NCI-H69 (cell line): ENCODE measurements at places on chromosomes 11 and 22.

- DNase-seq = no peak
Observed at GRCh38 chr11:36164506-36165250, 124.5 kb downstream of the COMMD9 start.

DNA sequence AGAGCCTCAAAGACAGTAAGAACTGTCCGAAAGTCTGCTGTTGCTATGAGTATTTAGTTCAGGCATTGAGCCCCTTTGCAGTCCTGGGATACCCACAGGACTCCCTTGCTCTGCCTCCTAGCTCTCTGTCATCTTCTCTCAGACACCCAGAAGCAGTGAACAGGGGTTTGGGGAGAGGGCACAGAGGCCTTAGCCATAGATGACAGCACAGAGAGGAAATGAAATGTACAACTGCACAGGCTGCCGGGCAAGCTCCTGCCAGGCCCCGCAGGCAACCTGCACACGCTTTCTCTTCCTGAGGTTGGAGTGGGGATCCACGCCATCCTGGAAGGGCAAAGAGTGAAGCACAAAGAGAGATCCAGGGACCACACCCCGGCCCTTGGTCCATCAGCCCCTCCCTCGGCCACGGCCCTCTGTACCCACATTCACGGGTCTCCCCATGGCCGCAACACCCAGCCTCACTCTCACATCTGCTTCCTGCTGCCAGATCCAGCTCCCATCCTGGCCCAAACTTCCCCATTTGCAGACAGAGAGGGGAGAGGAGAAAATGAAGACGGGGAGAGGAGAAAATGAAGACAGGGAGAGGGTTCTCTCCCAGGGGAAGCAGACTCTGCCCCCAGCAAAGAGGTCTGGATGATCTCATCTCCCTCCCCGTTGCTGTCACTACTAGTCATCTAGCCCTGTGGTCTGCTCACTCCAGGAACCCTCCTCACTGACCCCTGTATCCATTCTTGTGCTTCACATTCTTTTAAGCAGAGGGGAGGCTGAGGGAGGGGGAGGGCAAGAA is 40.7 kb downstream of the CD6 start:
- no peak for DNase-seq

DNA sequence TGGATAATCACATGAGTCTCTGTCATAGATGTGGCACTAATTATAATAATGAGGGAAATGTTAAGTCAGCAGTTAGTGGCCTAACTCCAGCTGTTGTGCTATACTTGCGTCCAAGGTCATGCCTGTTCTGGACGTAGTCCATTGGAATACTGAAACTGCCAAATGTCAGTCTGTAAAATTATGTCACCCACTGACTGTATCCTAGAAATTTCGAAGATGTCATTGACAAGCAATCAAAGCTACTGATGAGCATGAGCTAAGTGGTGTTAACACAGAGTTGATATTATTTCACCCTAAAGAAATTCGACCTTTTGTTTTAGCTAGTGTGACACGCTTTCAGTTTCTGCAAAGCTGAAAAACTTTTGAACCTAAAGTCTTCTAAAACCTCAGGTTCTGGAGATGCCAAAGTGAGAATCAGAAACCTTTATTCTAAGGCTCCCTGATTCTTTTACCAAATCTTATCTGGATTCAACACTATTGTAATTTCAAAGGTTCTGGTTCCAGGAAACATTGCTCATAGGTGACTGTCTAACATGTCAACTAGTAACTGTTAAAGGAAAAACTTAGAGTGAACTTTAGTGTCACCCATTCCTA is 14.9 kb upstream of the ME3 start:
- no peak for DNase-seq

- DNase-seq = no peak
Observed at GRCh38 chr22:35460688-35461087, 60.7 kb downstream of the MCM5 start.

DNA sequence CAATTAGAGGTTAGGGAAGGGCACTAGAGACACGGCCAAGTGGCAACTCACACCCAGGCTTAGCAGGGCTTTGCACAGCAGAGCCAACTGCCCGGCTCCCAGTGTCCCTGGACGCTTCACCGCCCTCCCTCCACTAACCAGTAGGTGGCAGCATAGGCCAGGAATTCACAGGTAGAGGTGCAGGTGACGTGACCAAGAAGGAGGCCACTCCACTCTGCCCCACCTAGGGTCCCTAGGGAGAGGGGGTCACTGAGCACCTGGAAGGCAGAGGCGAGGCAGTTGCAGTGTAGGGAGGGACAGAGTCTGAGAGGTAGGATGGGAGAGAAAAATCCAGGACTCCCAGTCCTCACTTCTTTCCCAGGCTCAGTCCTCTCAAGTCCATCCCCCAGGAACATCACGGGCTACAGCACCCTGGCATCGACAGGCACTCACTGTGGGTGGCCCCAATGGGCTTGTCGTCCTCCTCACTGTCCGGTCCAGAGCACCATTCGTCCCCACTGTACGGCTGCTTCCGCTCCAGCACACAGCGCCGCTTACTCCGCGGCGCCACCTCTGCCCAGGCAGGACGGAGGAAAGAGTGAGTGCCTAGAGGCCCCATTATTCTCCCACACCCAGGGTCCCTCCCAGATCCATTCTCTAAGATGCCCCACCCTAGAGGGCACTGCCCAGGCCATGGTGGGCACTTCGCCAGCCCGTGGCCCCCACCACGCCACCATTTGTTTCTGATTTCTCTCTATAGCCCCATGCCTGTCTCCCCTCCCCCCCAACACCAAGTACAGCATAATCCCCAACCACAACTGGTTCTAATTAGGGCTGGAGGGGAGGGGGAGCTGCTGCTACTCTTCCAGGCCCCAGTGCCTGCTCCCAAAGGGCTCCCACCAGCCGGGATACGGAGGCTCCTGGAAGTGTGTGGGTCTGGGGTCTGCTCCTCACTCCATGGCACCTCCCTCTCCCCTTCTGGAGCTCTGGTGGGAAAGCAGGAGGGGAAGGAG is 18.4 kb downstream of the BCL9L start:
- DNase-seq = peak; percentile 85

DNA sequence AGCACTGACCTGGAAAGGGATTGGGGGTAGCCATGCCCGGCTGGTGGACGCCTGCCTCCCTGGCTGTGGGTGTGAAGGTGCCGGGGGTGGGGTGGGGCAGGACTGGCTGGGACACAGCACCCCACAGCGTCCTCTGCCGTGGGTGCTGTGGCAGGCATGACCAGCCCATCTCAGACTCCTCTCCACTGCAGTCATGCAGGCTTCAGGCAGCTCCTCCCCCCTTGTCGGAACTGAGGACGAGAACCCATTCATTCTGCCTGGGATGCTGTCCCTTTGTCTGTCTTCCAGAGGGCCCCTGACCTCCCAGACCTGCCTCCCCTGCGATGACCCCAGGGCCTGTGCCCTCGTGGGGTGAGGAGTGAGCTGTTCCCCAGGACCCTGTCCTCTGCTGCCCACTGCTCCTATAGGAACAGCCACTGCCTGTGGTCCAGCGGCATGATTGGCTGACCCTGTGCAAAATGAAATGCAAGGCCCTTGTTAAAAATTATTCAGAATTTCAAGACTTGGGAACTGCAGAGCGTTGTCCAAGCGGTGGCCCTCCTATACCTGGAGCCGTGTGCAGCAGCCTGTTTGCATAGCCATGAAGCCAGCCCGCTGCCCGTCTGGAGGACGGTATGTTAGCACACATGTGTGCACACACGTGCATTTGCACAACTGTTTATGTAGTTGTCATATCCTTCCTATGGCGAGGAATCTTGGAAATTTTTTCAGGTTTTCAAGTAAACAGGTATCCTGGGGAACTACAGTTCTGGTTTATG is 1122.3 kb downstream of the BRD1 start:
- DNase-seq = no peak

- DNase-seq = no peak
Observed at GRCh38 chr11:8766043-8766987, 83.7 kb downstream of the RPL27A start.

DNA sequence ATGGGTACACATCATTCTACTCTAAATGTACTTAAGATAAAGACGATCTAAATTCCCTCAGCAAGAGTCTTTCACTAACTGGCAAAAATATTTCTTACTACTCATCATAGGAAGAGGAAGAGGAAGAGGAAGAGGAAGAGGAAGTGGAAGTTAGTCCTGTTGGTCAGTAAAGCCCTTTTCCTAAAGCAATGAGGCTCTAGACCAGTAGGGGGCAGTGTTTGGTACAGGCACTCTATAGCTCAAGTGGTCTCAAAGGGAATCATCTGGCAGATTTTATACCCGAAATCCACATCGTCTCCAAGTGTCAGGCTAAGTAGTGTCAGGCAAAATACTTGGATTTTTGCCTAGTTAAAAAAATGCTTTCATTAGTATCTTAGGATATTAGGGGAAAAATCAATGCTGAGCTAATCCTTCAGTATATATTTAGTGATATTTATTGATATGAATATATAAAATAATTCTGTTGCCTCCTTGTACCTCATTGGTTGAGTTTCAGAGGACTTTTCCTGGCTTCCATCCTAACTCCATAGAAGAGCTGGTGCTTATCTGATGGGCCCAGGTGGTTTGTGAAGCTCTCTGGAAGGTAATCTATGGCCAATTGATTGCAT is 7.7 kb downstream of the BLID start:
- peak; percentile 58 for DNase-seq

GRCh38 chr11:95231881-95232605 is 1.0 kb upstream of the SESN3 start:
- peak; percentile 96 for DNase-seq

- no peak for DNase-seq
Observed at GRCh38 chr11:104694259-104695064, 203.8 kb downstream of the CASP12 start.

GRCh38 chr22:19979712-19980493 is 36.7 kb downstream of the ARVCF start:
- DNase-seq = no peak

- DNase-seq = no peak
Observed at GRCh38 chr11:59221441-59221840, 8.7 kb upstream of the MPEG1 start.

GRCh38 chr11:125402435-125402834 is 93.6 kb downstream of the FEZ1 start:
- peak; percentile 18 for DNase-seq

DNA sequence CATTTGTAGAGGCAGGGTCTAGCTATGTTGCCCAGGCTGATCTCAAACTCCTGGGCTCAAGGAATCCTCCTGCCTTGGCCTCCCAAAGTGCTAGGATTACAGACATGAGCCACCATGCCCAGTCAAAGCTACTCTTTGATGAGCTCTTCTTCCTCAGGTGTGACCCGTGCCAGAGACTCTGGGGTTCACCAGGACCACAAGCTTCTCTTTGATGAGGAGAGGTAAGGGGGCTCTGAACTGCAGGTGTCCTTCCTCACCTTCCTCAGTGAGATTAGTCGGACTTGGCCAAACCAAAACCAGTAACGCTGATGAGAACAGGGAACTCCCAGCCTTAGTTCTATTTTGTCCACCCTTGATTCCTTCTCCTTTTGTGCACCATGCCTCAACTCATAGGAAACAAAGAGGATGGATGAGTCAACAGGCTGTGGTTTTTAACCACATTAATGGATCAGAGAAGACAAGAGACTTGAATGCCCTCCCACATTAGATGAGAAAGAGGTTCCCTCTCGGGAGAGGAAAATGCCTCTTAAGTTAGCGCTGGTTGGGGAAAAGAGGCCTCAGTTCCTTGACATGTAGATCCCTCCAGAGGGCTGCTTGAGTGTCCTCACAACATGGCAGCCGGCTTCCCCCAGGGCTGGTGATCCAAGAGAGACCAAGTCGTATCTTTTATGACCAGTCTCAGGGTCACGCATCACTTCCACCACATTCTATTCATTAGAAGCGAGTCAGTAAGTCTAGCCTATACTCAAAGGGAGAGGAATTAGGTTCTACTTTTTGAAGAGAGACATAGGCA is 25.7 kb upstream of the CTR9 start:
- no peak for DNase-seq

- DNase-seq = peak; percentile 71
Observed at GRCh38 chr11:93623179-93623578, 38.3 kb upstream of the CEP295 start.

GRCh38 chr11:69563946-69564775 is 76.8 kb upstream of the CCND1 start:
- DNase-seq = no peak

- DNase-seq = peak; percentile 10
Observed at GRCh38 chr22:49237703-49238102, 590.0 kb downstream of the BRD1 start.

DNA sequence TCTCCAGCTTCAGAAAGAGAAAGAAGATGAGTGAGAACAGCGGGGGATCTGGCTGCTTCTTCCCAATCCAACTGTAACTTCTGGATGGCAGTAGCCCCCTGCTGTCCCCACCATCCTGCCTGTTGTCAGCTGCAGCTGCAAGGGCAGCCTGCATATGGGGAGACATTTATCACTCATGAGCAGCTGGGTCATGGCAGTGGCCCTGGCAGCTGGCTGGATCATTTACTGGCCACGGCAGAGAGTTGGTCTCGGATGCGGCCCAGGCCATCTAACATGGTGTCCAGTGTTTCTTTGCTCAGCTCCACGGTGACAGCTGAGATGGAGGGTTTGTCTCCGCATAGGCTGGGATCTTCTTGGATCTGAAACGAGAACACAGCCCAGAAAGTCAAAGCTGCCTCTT is 14.8 kb downstream of the COMMD9 start:
- DNase-seq = peak; percentile 9

DNA sequence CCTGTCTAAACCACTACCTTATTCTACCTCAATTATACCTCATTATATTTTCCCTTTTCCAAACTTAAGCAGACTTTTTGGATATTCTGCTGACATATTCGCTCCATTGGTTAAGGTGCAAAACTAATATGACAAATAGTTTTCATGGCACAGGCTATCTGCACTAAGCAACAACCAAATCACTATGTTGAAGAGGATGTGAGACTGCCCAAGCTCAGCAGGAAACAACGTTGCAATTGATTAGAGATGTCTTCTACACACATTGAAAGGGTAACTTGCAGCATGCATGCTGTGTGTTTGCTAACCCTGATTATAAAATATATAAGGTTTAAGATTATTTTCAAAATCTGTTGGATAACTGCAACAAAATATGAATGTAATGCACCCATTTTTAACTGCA is 61.6 kb downstream of the STK33 start:
- peak; percentile 81 for DNase-seq

DNA sequence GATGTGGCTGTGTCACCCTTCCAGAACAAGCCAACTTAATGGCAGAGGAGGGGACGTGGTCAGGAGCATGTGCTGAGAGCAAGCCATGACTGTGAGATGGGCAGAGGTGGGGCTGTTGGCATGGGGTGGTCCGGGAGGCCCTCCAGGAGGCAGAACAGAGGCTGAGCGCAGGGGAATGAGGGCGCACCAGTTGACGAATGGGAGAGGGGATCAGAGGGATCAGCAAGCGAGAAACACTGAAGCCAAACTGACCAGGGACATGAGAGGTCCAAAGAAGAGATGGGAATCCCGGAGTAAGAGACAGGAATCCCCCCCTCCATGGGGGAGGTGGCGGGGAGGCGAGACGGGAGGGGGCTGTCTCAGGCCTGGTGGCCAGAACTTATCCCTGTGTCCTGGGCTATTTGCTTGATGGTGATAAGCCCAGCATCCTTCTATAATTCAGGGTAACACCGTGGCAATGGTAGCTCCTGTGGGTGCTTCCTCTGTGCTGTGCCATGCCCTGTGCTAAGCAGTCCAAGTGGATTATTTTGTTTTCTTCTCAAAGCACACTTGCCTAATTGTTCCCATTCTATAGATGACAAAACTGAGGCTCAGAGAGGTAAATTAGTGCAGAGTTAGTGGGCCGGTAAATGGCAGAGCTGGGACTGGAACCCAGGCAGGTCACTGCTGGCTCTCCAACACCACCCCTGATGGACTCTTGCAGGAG is 83.4 kb upstream of the SHISAL1 start:
- DNase-seq = no peak
